ENCODE measurements at places on chromosomes 4 and X. TPM values are rescaled to one million over a fixed set of nuclear protein-coding genes. Genes with fewer than 3 reads are reported as not detected.

SPANXD gene
- total RNA-seq: not detected

HEPH gene
- total RNA-seq: 7.8 TPM

GYPA gene
- not detected for total RNA-seq

HMGB3 gene
- total RNA-seq: 8.8 TPM

HMX1 gene
- total RNA-seq: not detected

AFP gene
- total RNA-seq: not detected

BANK1 gene
- 19.7 TPM for total RNA-seq

ZNF157 gene
- 1.2 TPM for total RNA-seq

CPLX1 gene
- total RNA-seq: 1.4 TPM

UGT8 gene
- 10.4 TPM for total RNA-seq

TLR8 gene
- total RNA-seq: 1.7 TPM

MSANTD1 gene
- total RNA-seq: 2.0 TPM

CD99L2 gene
- total RNA-seq: 39.1 TPM

SPANXA1 gene
- total RNA-seq: not detected

TLL1 gene
- 6.0 TPM for total RNA-seq

RHOXF2 gene
- total RNA-seq: not detected

CFP gene
- total RNA-seq: 1.5 TPM

ZMAT1 gene
- total RNA-seq: 34.9 TPM

UGT2A3 gene
- total RNA-seq: not detected

CENPE gene
- 0.67 TPM for total RNA-seq

ESX1 gene
- not detected for total RNA-seq

CXCL13 gene
- not detected for total RNA-seq

RGN gene
- 23.4 TPM for total RNA-seq

All from thyroid gland (tissue), 4 donors.